ENCODE measurements at places on chromosomes 2 and 18.

GRCh38 chr2:48205137-48205798 is 299.0 kb upstream of the FBXO11 start:
- H3K4me1 ChIP-seq, result peaks cover 12% of the 10 kb centered on the region
- DNase-seq, result no peak
- H3K36me3 ChIP-seq, result no peaks in the 10 kb centered on the region
- H3K4me3 ChIP-seq, result no peak overlapping the region

DNA sequence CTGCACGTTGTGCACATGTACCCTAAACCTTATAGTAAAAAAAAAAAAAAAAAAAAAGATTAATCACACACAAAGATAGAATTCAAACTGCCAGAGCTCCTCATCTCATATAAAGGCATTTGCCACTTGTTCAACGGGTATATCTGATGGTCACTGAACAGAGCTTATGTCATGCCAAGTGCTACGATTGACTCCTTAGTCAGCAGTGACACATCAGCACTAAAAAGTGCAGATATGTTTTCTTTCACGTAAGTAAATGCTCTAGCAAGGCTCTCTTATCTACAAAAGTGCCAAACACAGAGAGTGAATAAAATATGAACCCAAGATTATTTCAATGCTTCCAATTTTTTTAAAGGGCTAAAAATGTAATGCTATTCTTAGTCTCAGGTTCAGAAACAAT is 1.1 kb downstream of the LMAN1 start:
- no peaks in the 10 kb centered on the region for H3K27me3 ChIP-seq
- DNase-seq, result no peak
- peak overlapping the region; percentile 95 for H3K27ac ChIP-seq
- H3K36me3 ChIP-seq, result peaks cover 20% of the 10 kb centered on the region
- peak overlapping the region; percentile 92 for H3K4me3 ChIP-seq

DNA sequence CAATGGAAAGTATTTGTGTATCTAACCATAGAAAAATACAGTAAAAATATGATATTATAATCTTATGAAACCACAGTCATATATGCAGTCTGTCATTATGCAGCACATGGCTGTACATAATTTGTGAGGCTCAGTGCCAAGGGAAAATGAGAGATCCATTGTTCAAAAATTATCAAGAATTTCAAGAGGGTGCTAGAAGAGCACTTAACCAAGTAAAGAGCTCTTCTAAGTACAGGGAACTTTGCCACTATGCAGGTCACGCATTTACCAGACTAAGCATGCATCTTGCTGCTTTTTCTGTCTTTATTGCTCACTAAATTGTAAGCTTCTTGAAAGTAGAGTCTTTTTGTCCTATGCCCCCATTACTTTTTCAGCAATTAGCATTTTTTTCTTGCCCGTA is 438.0 kb downstream of the LRP1B start:
- H3K36me3 ChIP-seq, result no peaks in the 10 kb centered on the region
- no peaks in the 10 kb centered on the region for H3K4me1 ChIP-seq

GRCh38 chr2:73291093-73291460 is 2.3 kb downstream of the EGR4 start:
- H3K27me3 ChIP-seq, result peaks cover 71% of the 10 kb centered on the region
- H3K36me3 ChIP-seq, result no peaks in the 10 kb centered on the region

DNA sequence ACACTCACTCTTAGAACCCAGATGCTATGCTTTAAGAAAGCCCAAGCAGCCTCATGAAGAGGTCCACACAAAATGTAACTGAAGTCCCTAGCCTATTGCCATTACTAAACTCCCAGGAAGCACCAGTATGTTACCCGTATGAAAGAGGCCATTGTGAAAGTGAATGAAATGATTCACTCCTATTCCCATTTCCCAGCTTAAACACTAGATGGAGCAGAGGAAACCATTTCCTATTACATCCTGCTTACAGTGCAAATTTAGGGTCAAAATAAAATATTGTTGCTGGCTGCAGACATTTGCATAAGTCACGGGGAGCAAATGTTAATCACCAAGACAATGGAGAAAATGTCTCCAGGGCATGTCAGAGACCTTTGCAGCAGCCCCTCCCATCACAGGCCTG is 989.7 kb upstream of the CRIM1 start:
- no peaks in the 10 kb centered on the region for H3K27me3 ChIP-seq
- H3K4me1 ChIP-seq, result no peaks in the 10 kb centered on the region
- H3K27ac ChIP-seq, result no peak overlapping the region
- H3K4me3 ChIP-seq, result no peak overlapping the region
- no peaks in the 10 kb centered on the region for H3K36me3 ChIP-seq
